ENCODE measurements at places on chromosomes 1 and 21.
A peak's percentile ranks its signal among the peaks of the same experiment; 100 is the strongest.

DNA sequence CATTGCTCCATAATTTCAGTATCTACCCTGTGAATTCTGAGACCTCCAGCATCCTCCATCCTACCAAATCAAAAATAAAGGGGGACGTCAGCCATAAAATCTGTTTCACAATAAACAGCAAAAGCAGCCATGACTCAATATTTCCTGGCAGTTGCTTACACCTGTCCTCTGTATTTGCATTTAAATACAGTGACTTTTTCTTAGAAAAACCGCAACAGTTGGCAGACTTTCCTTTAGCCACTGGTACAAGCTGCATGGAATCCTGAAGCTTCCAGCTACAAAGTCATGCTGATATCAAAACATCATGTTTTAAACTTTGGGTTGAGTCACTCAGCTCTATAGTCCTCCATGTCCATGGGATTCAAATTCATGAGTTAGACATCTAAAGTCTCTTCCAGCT, 278.0 kb upstream of the KAZN start:
- DNase-seq: no peak

- no peak for DNase-seq
Observed at GRCh38 chr1:226790545-226791181, 51.6 kb upstream of the ITPKB start.

DNA sequence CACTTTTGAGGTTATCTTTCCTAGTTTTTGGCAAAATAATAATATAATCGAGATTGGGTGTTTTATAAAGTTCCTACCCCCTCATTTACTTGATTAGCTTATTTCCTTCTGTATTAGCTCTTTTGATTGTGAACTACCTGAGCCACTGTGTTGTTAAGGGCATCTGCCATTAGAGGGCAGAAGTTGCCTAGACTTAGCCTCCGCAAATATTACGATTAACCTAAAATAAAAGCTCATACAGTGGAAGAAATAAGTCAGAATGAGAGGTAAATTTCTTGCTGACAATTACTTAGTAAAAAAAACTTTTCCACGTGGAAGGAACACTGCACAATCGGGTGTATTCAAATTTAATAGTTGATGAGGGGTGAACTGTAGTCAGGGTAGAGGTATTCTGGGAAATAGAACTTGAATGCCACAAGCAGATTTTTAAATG, 2.3 kb downstream of the H3-3A start:
- DNase-seq: no peak

DNA sequence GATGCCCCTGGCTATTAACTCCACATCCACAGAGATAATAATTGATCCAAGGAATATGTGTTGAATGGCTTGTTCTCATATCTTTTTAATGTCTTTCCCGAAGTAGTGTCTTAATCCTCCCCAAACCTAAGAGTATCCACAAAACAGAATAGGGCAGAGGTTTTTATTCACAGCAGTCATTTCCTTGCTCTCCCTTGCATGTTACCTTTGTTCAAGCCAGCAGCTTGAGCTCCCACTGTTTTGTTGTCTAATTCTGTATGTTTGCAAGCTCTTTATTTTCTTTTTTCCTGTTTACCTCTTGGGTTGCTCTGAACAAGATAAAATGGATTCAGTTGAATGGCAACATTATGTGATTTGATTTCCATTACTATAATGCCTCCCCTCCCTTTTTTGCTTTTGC, 308.6 kb upstream of the ZP4 start:
- no peak for DNase-seq

DNA sequence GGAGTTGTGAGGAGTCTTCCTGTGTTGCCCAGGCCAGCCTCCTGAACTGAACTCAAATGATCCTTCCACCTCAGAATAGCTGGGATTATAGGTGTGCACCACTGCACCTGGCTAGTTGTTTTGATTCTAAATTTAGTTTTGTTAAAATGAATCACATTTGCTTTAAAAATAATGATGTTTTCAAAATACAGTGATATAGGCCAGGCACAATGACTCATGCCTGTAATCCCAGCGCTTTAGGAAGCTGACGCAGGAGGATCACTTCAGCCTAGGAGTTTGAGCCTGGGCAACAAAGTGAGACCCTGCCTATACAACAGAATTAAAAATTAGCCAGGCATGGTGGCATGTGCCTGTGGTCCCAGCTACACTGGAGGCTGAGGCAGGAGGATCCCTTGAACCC, 24.3 kb downstream of the RTCA start:
- DNase-seq: no peak

DNA sequence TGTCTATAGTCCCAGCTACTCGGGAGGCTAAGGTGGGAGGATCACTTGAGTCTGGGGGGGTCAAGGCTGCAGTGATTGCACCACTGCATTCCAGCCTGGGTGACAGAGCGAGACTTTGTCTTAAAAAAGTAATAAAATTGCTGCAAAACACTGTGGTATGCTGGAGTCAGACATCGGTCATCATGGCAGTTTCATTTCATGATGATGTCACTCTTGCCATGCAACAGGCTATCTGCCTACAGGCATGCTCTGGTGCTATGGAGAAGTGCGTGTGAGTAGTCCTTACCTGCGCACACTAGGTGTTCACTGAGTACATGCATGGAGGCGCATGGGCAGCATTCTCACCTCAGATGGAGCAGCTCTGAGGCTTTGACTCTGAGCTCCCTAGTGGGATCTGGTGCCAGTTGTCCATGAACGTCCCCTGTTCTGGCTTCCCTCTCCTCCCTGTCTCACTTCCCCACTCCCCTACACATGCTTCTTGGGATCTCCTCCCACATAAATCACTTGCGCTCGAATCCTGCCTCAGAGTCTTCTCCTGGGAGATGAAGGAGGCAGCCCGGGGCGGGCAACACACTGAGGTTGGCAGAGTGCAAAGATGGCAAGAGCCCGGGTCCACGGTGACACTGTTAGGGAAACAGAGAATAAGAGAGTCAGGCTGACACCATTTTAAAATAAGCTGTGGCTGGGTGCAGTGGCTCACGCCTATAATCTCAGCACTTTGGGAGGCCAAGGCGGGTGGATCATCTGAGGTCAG, 10.4 kb upstream of the CELA3B start:
- no peak for DNase-seq

GRCh38 chr1:20719871-20720620, 2.2 kb upstream of the KIF17 start:
- no peak for DNase-seq

DNA sequence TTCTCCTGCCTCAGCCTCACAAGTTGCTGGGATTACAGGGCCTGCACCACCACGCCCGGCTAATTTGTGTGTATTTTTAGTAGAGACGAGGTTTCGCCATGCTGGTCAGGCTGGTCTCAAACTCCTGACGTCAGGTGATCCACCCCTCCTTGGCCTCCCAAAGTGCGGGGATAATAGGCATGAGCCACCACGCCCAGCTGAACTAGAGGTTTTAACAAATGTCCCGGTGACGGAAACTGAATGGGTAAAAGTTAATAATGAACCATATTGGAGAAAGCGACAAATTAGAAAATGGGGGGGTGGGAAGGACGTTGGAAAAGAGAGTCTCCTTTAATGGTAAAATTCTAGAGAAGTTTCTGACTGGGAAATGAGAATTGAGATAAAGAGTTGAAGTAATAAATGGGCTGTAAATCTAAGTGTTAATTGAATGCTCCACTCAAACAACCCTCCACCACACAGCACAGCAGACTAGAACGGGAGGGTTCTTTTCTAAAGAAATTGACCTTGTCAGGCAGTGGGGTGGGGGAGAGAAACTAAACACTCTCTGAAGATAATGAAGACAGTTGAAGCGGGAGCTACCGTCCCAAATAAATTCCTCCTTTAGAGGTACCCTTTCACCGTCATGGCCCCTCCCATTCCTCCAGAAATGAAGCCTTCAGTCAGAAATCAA, 46.9 kb upstream of the PUM1 start:
- DNase-seq: peak; percentile 21

DNA sequence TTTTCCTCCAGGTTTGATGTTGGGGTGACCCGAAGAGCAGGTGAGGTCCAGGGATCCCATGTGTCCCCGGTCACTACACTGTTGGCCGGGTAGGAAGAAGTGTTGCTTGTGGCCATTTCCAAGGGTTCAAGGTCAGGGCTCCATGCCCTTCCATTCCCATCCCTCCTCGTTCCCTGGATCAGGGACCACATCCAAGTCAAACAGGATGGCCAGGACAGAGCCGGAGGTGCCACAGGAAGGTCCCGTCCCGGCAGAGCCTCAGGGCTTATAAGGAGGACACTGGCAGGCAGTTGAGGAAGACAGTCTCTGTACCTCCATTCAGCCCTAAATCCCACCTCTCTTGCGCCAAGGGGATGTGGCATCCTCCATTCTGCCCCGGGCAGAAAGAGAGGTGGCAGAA, 22.0 kb upstream of the FAM131C start:
- DNase-seq: no peak

- peak; percentile 56 for DNase-seq
Observed at GRCh38 chr1:18440385-18441226, 40.1 kb upstream of the KLHDC7A start.

GRCh38 chr1:243525085-243525487, 269.2 kb downstream of the SDCCAG8 start:
- no peak for DNase-seq

DNA sequence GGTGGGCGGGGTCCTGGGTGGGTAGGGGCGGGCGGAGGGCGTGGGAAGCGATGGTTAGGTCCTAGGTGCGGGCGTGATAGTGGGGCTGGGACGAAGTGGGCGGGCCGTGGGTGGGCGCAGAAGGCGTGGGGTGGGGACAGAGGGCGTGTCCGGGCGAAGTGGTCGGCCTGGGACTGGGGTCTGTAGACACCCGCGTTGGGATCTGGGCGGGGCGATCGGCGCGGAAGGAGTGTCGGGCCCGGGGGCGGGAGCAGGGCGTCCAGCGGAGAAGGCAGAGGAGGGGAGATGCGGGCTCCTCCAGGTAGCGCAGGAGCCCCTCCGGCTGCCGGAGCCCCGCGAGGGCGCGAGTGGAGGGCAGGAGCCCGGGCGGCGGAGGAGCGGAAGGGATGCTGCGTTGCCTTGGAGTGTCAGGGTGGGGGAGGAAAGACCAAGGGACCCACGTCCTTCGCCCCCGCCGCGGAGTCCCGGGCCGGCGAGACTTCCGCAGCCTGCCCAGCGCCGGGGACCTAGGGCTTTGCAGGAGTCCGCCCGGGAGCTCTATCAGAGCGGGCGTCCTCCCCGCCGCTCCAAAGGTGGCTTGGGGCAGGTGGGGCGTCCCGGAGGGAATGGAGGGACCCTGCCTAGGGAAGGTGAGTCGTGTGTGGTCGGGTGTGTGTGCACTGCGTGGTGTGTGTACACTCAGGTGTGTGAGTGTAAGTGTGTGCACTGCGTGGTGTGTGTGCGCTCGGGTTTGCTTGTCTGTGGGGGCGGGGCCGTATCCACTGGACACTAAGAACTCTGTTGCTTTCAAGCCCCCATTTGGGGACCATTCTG, 27.0 kb upstream of the PRSS38 start:
- DNase-seq: peak; percentile 88

DNA sequence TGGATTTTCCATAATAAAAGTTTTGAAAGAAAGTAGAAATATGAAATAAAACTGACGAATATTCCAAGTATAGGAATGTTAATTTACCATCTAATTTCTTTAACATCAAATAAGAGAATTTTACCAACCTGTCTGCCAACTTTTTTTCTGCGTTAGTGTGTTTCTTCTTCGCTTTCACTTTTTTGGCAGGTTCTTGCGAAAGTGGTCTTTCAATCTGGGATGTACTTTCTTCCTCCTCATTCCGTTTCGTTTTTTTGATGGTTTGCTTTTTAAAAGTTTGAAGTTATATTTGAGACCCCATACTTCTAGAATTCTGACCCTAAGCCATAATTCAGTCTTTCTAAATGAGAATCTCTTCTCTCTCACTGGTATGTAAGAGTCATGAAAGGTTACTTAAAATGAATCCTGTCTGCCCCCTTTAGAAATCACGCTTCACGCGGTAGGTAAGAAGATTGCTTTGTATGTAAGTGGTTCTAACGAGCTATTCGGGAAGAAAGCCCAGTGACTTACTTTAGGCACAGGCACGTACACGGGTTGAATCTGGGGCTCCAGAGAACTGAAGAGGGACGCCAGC, 580 bp downstream of the RBM34 start:
- DNase-seq: no peak
